ENCODE measurements at places on chromosomes 5 and 9.
A peak's percentile ranks its signal among the peaks of the same experiment; 100 is the strongest.

GRCh38 chr9:113901221-113901688, 25.1 kb downstream of the ZNF618 start:
- H3K27ac ChIP-seq = no peak overlapping the region
- no peaks in the 10 kb centered on the region for H3K27me3 ChIP-seq
- no peak for DNase-seq
- peaks cover 14% of the 10 kb centered on the region for H3K36me3 ChIP-seq

DNA sequence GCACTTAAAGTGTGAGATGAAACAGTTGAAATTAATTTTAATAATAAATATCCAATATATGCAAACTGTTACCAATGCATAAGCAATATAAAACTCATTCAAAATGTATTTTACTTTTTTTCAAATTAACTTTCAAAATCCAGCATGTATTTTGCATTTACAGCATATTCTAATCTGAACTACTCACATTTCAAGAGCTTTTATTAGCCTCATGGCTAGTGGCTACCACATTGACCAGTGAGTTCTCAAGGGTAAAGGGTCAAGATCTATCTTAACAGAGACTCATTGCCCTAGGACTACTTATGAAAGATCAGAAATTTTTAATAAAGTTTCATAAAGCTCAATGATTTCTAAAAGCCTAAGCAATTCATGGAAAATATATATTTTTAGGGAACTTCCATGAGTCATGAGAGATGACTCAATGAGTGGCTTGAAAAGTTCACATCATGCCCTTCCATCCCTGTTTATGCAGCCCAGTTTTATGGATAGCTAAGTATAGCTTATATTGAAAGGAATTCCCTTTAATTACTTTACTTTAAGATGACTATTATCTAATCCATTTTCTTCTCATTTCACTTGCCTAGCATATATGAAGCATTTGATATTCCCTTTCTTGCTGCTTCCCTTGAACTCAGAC, 608.6 kb downstream of the SLCO4C1 start:
- H3K27me3 ChIP-seq = no peaks in the 10 kb centered on the region
- H3K27ac ChIP-seq = no peak overlapping the region
- no peak overlapping the region for H3K4me3 ChIP-seq
- no peaks in the 10 kb centered on the region for H3K36me3 ChIP-seq
- no peaks in the 10 kb centered on the region for H3K4me1 ChIP-seq
- DNase-seq = no peak

GRCh38 chr5:145752947-145753346, 82.2 kb downstream of the PRELID2 start:
- H3K4me1 ChIP-seq = no peaks in the 10 kb centered on the region
- no peak overlapping the region for H3K27ac ChIP-seq
- no peak for DNase-seq
- H3K36me3 ChIP-seq = no peaks in the 10 kb centered on the region

GRCh38 chr5:21391506-21391905, 1403.5 kb upstream of the CDH18 start:
- no peak overlapping the region for H3K27ac ChIP-seq
- H3K27me3 ChIP-seq = no peaks in the 10 kb centered on the region
- H3K4me3 ChIP-seq = no peak overlapping the region

GRCh38 chr9:133917375-133917774, 74.7 kb downstream of the VAV2 start:
- no peak overlapping the region for H3K27ac ChIP-seq
- peaks cover 5% of the 10 kb centered on the region for H3K4me1 ChIP-seq
- no peak for DNase-seq
- peaks cover 3% of the 10 kb centered on the region for H3K27me3 ChIP-seq
- no peak overlapping the region for H3K4me3 ChIP-seq
- H3K36me3 ChIP-seq = no peaks in the 10 kb centered on the region

GRCh38 chr5:135183464-135183863, 149.4 kb upstream of the PITX1 start:
- no peaks in the 10 kb centered on the region for H3K27me3 ChIP-seq
- H3K27ac ChIP-seq = no peak overlapping the region
- no peak for DNase-seq

DNA sequence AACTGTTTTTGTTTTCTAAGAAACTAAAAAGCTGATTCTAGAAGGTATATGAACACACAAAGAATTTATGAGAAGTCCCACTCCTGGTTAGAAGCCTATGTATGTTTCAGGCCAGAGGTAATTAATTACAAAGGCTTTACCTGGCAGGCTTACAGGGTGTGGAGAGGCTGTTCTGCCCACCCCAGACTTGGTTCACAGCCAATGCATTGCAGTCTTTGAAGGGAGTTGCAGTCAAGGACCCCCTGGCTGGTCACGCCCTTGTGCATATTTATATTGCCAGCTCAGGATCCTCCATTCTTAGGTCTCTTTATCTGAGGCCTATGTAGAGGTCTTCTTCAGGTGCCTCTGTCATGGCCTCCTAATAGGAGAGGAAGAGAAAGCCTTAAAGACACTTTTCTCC, 13.6 kb upstream of the PRSS3 start:
- no peak overlapping the region for H3K4me3 ChIP-seq
- no peak overlapping the region for H3K27ac ChIP-seq
- no peak for DNase-seq

GRCh38 chr9:114723931-114724330, 41.9 kb upstream of the TEX48 start:
- no peak overlapping the region for H3K27ac ChIP-seq
- H3K4me1 ChIP-seq = peaks cover 11% of the 10 kb centered on the region
- H3K27me3 ChIP-seq = peaks cover 15% of the 10 kb centered on the region
- no peak overlapping the region for H3K4me3 ChIP-seq

DNA sequence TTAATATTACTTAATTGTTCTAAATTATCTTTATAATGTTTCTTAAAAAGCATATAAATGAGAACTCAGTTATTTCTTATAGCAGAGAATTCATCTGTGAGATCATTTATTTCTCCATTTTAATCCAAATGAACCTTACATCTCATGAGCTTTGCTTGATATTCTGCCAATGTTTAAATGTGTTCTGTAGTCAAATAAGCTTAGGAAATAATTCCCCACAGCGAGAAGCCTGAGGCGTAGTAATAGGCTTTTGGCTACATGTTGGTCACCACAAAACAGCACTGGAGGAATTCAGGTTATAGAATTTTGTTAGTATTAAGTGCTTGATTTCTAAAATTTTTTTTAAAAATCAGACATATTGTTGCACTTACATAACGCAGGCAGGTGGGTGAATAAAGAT, 585.3 kb upstream of the RORB start:
- no peaks in the 10 kb centered on the region for H3K4me1 ChIP-seq
- no peak for DNase-seq
- H3K27me3 ChIP-seq = no peaks in the 10 kb centered on the region
- H3K27ac ChIP-seq = no peak overlapping the region
- no peak overlapping the region for H3K4me3 ChIP-seq

DNA sequence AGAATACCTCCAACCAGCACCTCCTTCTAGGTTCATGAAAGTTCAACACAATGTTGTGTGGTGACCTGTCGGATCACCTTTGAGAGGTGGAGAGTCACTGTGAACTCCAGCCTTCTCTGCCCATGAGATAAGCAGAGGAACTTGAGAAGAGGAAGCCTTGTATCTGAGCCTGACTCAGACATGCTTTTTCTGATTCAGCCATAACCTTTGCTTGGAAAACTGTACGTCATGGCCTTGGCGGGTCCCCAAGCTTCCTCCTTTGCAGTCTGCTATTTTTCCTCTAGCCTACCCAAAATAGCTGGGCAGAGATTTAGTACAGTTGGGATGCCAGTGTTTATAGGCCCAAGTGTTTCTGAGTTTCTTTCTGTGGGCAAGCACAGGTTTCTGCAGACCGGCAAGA, 274.7 kb downstream of the CETN3 start:
- no peak overlapping the region for H3K27ac ChIP-seq
- no peaks in the 10 kb centered on the region for H3K27me3 ChIP-seq
- H3K36me3 ChIP-seq = no peaks in the 10 kb centered on the region
- no peak overlapping the region for H3K4me3 ChIP-seq
- DNase-seq = no peak
- no peaks in the 10 kb centered on the region for H3K4me1 ChIP-seq

DNA sequence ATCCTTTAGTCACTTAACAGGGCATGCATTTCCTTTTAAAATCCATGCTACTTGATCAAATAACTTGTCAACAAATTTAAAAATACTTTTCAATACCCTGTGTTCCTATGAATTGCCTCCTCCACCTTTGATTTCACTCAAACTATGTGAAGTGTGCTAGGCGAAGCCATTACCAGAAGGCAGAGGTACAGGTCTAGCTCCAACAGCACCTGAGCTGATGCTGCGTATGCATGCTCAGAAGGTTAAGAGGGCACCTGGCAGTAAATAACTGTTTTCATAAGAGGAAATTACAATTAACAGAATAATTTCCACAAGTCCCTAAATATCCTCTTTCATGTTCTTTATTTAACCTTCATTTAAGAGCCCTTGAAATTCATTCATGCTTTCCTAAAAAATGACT, 251.8 kb downstream of the EFNA5 start:
- H3K36me3 ChIP-seq = no peaks in the 10 kb centered on the region
- no peak for DNase-seq
- H3K4me3 ChIP-seq = no peak overlapping the region
- H3K27me3 ChIP-seq = no peaks in the 10 kb centered on the region
- H3K4me1 ChIP-seq = peaks cover 7% of the 10 kb centered on the region
- H3K27ac ChIP-seq = no peak overlapping the region

GRCh38 chr9:89812556-89813181, 207.9 kb downstream of the GADD45G start:
- no peak overlapping the region for H3K27ac ChIP-seq
- peaks cover 7% of the 10 kb centered on the region for H3K27me3 ChIP-seq
- H3K4me3 ChIP-seq = no peak overlapping the region
- DNase-seq = no peak

GRCh38 chr5:173479711-173480110, 136.7 kb downstream of the BOD1 start:
- no peak overlapping the region for H3K4me3 ChIP-seq
- no peak for DNase-seq
- H3K27ac ChIP-seq = no peak overlapping the region
- H3K27me3 ChIP-seq = peaks cover 11% of the 10 kb centered on the region
- H3K36me3 ChIP-seq = no peaks in the 10 kb centered on the region
- no peaks in the 10 kb centered on the region for H3K4me1 ChIP-seq

DNA sequence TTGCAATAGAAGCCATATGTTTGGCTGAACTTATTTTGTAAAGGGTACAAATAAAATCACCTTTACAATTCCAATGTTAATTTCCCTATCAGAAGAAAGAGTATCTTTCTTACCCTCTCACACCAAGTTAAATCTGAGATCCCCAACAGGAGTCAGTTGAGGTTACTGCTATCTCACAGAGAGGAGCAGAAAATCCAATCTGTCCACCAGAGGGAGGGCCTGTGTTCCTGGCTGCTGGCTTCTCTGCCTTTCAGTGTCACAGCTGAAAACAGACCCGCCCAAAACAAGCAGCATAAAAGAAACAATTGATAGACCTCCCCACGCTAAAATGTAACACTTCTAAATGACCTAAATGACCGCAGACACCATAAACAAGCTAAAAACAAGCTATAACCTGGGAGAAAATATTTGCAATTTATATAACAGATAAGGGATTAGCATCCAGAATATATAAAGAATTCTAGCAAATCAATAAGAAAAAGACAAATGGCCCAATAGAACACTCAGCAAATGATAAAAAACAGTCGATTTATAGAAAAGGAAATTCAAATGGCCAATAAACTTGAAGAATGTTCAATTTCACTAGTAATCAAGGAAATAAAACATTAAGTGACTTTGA, 24.5 kb upstream of the MVB12B start:
- H3K27ac ChIP-seq = no peak overlapping the region
- no peaks in the 10 kb centered on the region for H3K36me3 ChIP-seq
- peaks cover 11% of the 10 kb centered on the region for H3K4me1 ChIP-seq
- no peaks in the 10 kb centered on the region for H3K27me3 ChIP-seq

- H3K27me3 ChIP-seq = no peaks in the 10 kb centered on the region
- DNase-seq = no peak
- no peaks in the 10 kb centered on the region for H3K36me3 ChIP-seq
- H3K27ac ChIP-seq = no peak overlapping the region
- H3K4me1 ChIP-seq = peaks cover 11% of the 10 kb centered on the region
Observed at GRCh38 chr9:35561468-35562261, 43.4 kb upstream of the TESK1 start.

DNA sequence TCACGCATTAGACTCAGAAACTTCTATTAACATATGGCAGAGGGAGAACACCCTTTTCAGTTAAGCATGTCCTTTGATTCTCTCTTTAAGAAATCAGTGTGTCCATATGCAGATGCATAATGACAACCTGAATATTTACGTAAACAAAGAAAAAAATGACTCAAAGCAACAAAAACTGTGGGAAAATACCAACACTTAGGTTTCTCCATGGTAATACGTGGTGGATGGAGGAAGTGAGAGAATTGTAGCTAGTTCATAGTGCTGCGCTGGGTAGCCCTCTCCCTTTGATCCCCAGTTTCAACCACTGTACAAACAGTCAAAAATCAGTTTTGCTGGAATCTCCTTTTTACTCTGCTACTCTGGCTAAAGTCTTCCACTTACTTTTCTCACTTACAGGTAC, 2.0 kb upstream of the MAP3K1 start:
- no peak overlapping the region for H3K27ac ChIP-seq
- peaks cover 13% of the 10 kb centered on the region for H3K4me1 ChIP-seq
- no peak for DNase-seq
- H3K36me3 ChIP-seq = no peaks in the 10 kb centered on the region
- peak overlapping the region; percentile 30 for H3K4me3 ChIP-seq
- H3K27me3 ChIP-seq = peaks cover under 1% of the 10 kb centered on the region

GRCh38 chr5:172527559-172527958, 73.2 kb upstream of the SH3PXD2B start:
- H3K27me3 ChIP-seq = peaks cover 29% of the 10 kb centered on the region
- DNase-seq = no peak
- no peak overlapping the region for H3K27ac ChIP-seq
- no peak overlapping the region for H3K4me3 ChIP-seq
- no peaks in the 10 kb centered on the region for H3K36me3 ChIP-seq
- H3K4me1 ChIP-seq = peaks cover 4% of the 10 kb centered on the region

- no peaks in the 10 kb centered on the region for H3K36me3 ChIP-seq
- no peak overlapping the region for H3K4me3 ChIP-seq
- H3K4me1 ChIP-seq = no peaks in the 10 kb centered on the region
Observed at GRCh38 chr5:180334176-180334575, 19.0 kb downstream of the GFPT2 start.

DNA sequence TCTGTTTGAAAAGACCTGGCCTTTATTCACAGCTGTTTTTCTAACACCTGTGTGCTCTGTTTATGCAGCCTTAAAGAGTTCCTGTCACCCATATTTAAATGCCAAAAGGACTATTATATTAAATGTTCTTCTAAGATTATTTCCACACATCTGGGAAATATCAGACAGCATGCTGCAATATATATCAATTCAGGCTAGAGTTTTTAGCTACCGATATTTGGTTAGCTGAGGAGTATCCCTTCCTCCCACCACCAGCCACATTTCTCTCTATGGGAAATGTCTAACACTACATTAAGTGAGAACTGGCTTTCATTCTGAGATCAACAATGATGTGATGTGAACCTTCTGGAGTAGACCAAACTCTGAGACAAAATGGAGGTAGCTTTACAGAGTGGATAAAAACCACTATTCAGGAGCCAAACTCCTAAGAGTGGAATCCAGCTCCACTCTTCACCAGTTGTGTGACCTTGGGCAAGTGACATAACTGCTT, 509.2 kb downstream of the ZNF608 start:
- H3K27me3 ChIP-seq = peaks cover 3% of the 10 kb centered on the region
- H3K36me3 ChIP-seq = no peaks in the 10 kb centered on the region
- no peak for DNase-seq
- H3K4me1 ChIP-seq = no peaks in the 10 kb centered on the region
- H3K27ac ChIP-seq = no peak overlapping the region
